ENCODE measurements at places on chromosomes 2 and 18.

DNA sequence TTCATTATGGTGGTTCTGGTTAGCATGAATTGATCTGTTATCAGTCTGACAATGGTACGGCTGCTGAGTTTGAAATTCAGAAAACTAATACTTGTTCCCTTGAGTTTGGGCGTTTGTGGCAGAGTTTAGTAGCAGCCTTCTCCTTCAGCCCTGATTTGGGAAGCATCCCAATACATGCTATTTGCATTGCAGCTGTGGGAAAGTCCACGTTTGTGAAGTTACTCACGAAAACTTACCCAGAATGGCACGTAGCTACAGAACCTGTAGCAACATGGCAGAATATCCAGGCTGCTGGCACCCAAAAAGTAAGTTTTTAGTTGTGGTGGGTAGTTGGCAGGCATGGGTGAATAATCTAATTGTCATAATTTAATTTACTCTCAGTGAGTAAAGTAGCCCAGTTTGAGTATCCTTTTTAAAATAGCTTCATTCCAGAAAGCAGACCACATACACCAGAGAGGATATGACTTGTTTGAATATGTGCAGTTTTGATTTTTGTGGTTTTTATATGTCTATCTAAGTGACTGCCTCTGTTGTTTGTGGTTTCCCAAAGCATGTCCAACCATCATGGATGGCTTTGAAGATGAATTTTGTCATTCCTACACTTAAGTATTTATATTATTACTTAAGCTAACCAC lies 12.2 kb downstream of the DGUOK start:
- no peak for DNase-seq

GRCh38 chr2:171652416-171652785 lies 34.9 kb upstream of the DYNC1I2 start:
- DNase-seq, result no peak

GRCh38 chr2:166994588-166995336 lies 106.5 kb downstream of the XIRP2 start:
- DNase-seq, result no peak

GRCh38 chr2:200179151-200179550 lies 127.3 kb upstream of the SPATS2L start:
- DNase-seq, result no peak

GRCh38 chr18:63979409-63979920 lies 9.6 kb downstream of the SERPINB8 start:
- DNase-seq, result peak; percentile 56

- no peak for DNase-seq
Observed at GRCh38 chr18:76670564-76671288, 151.6 kb upstream of the ZNF236 start.

GRCh38 chr2:209956271-209956670 lies 46.2 kb upstream of the RPE start:
- no peak for DNase-seq

- DNase-seq, result no peak
Observed at GRCh38 chr2:95158891-95159619, 593 bp downstream of the ZNF514 start.

- no peak for DNase-seq
Observed at GRCh38 chr2:8058652-8059051, 623.2 kb upstream of the ID2 start.
